ENCODE measurements at places on chromosomes 1 and 21.

- no peak for DNase-seq
Measured at GRCh38 chr1:230647321-230647720, 5.0 kb downstream of the COG2 start.

DNA sequence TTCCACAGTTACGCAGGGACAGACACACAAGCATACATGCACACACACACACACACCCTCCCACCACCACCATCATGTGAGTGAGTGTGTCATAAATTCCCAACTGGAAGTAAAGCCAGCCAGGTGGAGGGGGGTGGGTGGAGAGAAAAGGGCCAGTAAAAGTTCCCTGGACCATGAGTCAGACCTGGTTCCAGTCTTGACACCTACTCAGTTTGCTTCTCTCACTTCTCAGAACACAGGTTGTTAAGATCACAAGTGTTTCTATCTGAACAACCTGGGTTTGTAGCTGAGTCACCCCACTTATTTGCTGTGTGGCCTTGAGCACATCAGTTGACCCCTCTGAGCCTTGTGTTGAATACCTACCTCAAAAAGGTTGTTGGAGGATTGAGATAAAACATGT, 9.6 kb downstream of the EPHA10 start:
- DNase-seq = no peak

GRCh38 chr1:209421978-209422680, 161.4 kb upstream of the CAMK1G start:
- DNase-seq = no peak

GRCh38 chr1:202105571-202106339, 17.0 kb upstream of the GPR37L1 start:
- DNase-seq = peak; percentile 47

GRCh38 chr1:192395895-192396294, 79.1 kb downstream of the RGS21 start:
- no peak for DNase-seq

DNA sequence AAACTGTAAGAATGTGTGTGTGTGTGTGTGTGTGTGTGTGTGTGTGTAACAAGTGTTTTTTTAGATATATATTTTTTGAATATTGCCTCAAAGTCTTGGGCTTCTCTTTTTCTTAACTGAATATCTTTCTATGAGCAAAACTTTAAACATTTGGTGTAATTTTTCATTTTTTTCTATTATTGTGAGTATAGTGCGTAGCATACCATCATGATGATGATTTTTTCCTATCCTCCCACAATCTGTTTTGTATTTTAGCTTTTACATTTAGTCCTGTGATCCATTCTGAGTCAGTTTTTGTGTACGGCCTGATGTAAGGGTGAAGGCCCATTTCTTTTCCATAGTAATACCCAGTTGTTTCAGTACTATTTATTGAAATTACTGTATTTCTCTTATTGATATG, 680.6 kb downstream of the TTLL7 start:
- no peak for DNase-seq

DNA sequence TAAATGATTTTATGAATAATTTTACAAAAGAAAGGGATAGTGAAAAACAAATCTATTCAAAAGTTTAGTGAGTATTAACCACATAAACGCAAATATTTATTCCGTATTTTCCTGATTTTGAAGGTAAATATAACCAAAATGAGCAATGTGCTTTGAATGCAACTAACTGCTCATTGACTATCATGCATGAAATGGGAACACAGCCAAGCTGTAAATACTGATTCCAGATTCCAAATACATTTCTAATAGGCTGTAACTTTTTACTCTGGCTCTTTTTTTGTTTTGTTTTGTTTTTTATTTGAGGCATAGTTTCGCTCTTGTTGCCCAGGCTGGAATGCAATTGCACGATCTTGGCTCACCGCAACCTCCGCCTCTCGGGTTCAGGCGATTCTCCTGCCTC, 41.8 kb downstream of the SELENOF start:
- no peak for DNase-seq

- no peak for DNase-seq
Measured at GRCh38 chr1:119225265-119225664, 84.8 kb upstream of the WARS2 start.

GRCh38 chr1:43464681-43465504, 11.2 kb upstream of the HYI start:
- DNase-seq = peak; percentile 1

DNA sequence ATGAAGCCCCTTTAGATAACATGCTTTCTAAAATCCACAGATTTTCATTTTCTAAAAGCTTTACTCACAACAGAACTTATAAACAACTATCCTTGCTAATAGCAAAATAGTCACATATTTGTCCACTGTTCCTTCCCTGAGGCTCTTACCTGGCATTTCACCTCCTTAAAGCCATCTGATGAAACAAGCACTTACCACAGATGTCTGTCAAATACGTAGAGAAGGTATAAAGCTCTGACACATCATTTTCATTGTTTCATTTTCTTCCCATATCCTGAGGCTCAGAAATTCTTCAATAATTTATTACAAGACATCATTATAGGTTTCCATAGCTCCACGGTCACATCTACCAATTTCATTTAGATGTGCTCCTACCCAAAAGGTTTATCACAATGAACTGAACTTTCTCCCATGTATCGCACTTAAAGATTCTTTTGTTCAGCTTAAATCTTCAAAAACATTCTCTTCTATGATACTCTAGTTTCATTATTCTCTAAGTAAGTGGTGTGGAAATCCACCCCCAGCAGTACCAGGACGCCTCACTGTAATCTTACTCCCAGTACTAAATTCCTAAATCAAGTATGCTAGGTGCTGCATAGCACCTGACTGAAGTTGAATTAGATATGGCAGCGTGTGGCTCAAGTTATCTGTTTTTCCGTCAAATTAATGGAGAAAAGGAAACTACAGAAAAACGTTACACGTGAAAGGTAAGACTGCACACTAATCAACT, 569.6 kb downstream of the SMYD3 start:
- no peak for DNase-seq

- no peak for DNase-seq
Measured at GRCh38 chr1:111738133-111738435, 1.1 kb downstream of the INKA2 start.

Data from AG08395 (cell line).